Stimulated activated CD4-positive, alpha-beta T cell treated with anti-CD3 and anti-CD28 coated beads, Interleukin-4, amount 100 ng/mL, for 48 hours (primary cell): ENCODE measurements at places on chromosomes 7 and 10.

- DNase-seq, result no peak
Observed at GRCh38 chr7:16652240-16652583, 6.2 kb downstream of the BZW2 start.

DNA sequence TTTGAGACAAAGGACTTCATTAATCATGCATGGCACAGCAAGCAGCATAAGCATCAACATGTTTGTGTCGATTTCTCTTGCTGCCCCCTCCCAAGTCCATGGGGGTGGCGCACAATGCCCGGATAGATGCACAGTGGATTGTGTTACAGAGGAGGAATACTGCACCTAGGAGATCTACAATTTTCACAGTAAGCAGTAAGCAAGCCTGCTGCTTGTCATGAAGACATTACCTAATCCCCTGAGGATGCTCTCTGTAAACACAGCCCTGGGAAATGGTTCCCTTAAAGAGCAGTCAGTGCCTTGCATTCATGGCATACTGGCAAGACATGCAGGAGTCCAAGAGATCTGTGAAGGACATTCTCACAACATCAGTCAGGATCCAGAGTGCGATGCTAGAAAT is 137.7 kb downstream of the ETV1 start:
- DNase-seq, result no peak

- no peak for DNase-seq
Observed at GRCh38 chr10:22461891-22462290, 116.6 kb downstream of the SPAG6 start.

- no peak for DNase-seq
Observed at GRCh38 chr10:91613411-91614187, 19.3 kb downstream of the PPP1R3C start.

- no peak for DNase-seq
Observed at GRCh38 chr7:114703677-114704076, 218.2 kb upstream of the MDFIC start.

DNA sequence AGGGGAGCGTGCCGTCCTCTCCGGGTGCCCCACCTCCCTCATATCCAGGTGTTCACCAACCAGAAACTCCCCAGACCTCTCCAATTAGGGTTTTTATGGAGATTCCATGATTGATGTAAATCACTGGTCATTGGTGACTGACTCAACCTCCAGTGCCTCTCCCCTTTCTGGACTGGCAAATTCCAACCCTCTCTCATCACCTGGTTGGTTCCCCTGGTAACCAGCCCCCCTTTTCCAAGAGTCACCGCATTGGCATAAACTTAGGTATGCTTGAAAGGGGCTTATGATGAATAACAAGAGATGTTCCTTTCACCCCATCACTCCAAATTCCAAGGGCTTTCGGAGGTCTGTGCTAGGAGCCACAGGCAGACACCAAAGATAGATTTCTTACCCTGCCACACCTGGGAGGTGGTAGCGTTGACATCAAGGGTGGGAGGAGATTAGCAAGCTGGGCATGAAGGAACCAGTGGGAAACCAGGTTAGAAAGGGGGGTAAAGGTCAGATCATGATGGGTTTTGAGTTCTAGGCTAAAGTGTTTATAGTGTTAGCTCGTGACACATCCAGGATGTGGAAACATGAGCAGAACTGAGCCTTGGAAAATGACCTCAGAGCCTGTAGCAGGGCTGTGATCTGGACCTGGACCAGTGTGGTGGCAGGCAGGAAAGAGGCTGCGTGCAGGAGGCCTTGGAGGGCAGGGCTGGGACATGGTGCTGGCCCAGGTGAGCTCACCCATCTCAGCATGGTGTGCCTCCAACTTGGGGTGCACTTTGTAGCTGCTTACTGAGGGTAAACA is 45.1 kb downstream of the CAMK1D start:
- DNase-seq, result no peak

DNA sequence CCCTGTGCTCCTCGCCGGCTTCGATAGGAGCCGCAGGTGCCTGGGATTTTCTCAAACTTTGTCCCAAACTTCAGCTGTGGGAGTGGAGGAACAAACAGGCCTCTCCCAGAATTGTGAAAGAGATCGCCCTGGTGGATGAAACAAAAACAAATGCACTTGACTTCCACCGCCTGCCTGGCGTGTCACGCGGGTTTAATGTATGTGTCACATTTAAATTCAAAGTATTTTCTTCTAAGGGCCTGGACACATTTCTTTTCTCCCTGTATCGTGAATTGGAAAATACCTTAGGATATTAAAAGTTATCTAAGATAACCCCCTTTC is 694 bp upstream of the WASL start:
- peak; percentile 16 for DNase-seq

GRCh38 chr10:103661198-103661950 is 167.9 kb downstream of the NEURL1 start:
- DNase-seq, result peak; percentile 25

DNA sequence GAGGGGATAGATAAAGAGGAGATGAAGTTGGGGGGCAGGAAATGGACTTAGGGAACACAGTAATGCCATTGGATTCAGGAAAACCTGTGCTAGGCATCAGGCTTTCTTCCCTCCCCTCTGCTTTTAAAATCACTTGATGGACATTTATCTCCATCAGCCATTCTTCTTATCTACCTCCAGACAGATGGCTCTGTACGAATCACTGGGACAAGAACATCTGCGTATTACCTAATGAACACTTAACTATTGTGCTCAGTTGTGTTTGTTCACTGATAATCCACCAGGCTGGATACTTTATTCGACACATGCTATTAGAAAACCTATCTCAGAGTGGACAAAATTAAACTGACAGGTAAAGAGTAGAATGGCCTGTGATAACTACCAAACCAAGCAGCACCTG is 40.0 kb downstream of the TNKS2 start:
- DNase-seq, result no peak

DNA sequence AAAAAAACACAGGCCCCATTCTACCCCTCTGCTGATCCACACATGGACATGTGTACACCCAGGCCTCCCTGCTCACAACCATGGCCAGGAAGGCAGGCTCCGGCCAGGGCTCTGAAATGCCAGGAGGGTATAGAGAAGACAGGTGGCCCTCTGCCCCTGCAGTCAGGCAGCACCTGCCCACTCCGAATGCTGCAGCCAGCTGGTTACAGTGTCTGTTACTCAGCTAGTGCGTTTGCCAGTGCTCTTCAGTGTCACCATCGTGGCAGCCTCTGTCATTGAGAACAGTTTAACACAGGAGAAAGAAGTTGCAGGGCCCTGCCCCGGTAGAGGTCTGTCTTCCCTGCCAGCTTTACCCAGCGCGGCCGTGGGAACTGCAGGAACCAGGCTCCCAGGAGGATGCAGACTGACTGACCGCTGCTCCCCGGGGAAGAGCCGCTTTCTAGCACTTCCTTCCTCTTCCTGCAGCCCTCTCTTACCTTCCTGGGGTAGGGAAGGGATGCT is 128.8 kb upstream of the FAM20C start:
- DNase-seq, result no peak

GRCh38 chr7:151107882-151108281 is 21.6 kb downstream of the AGAP3 start:
- no peak for DNase-seq

GRCh38 chr10:35352512-35352911 is 16.2 kb downstream of the CCNY start:
- no peak for DNase-seq

DNA sequence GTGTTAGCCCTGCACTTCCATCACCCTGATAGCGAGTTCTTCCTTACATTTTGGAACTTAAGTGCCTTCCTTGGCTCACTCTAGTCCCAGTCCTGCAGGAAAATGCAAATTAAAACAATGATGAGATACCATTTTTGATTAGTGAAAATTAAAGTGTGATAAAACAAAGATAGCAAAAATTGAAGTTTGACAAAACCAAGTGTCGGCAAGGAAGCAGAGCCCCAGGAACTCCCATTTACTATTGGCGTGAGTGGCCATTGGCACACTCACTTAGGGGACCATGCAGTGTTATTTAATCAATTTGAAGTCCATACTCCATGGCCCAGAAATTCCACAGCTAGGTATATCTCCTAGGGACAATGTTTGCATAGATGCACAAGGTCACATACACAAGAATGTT is 28.4 kb downstream of the LAMB4 start:
- no peak for DNase-seq

DNA sequence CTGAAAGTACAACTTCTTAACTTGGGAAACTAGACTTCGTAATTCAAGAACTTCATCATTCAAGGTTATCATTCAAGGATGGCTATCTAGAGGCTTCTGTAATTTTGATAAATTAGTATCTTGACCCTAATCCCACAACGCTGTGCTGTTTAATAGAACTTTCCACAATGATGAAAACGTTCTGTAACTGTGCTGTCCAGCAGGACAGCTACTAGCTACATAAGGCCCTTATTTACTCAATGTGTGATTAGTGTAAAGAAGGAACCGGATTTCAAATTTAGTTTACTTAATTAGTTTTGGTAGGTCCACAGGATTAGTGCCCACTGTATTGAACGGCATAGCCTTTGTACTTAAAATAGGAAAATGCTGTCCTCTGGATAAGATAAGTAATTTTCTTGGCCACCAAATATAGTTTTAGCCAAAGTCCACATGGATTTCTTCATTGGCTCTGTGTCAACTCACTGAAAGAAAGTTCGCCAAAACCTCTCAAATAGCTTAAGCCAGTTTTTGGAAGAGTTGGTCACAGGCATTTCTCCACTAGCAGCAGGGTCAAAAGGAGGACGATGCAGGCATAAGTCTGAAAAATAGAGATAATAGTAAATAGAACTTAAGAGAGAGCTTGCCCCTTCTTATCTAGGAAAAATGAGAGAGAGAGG is 17.3 kb downstream of the DGKI start:
- DNase-seq, result no peak

GRCh38 chr7:40758590-40758989 is 623.8 kb downstream of the SUGCT start:
- DNase-seq, result no peak

DNA sequence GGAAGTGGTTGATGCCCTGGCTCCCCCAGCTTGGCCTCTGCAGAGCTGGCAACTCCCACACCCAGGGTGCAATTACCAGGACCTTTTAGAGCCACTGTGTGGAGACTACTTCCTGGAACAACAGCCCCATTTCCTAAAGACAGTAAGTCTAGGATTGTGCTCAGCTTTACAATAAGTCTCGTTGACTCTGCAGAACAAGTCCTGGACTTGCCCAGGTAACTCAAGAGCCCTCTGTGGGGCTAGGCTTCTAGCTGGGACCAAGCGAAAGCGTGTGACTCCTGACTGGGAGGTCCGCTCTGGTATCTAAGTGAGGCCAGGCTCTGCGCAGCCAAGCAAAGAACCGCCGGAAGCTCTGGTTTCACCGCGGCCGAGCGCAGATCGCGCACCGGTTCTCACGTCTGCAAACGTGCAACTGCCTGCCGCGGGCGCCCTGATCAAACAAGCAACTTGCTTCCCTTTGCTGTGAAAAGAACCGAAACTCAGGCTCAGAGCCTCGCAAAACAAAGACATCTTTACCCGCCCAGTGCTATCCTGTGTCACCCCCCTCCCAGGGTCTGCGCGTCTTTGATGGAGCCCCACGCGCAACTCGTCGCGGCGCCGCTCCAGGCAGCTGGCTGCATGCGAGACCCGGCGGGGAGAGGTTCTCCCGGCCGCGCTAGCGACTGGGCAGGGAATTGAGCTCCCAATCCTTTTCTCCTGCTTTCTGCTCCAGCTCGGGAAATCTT is 4.4 kb upstream of the PDLIM1 start:
- peak; percentile 18 for DNase-seq

DNA sequence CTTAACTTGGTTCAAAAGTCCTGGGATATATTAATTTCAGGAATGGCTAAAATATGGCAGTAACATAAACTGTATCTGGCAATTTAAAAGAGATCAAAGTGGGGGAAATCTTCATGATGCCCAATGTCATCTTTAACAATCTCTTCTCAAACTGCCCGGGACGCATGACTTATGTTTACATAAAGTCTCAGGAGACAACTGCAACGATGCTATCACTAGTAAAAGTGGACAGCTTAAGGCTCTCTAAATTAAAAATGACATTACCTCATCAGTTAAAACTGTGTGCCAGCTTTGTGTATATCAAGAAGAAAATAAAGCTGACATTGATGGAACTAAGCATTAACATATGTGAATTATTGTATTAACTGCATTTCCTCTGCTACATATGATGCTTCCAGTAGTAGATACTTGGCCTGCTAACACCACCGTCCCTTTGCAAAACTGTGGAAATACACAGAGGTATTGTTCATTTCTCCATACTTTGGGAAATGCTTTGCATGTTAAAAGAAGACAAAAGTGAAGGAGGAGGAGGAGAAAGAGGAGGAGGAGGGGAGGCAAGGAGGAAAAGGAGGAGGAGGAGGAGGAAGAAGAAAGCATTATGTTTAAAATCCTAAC is 62.4 kb downstream of the NRP1 start:
- DNase-seq, result no peak

- DNase-seq, result no peak
Observed at GRCh38 chr7:95441042-95441823, 6.4 kb upstream of the PON2 start.

DNA sequence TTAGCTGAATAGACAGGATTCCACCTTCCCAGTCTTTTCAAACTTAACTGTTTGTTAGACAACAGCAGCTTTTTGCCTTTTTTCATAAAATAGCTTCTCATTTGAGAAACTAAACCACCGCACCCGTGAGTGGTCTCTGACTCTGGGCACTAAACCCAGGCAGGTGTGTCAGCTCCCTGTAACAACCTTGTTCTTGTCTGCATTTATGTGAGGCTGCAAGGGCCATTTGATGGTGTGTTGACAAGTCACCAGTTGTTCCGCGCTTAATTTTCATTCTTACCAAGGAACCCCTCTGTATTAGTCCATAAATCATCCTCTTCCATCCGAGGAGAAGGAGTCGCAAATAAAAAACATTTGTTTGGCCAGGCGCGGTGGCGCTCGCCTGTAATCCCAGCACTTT is 1.5 kb downstream of the STOX1 start:
- no peak for DNase-seq

- no peak for DNase-seq
Observed at GRCh38 chr7:157009170-157009777, 1.2 kb downstream of the MNX1 start.

- DNase-seq, result no peak
Observed at GRCh38 chr10:35417313-35417625, 81.0 kb downstream of the CCNY start.

- no peak for DNase-seq
Observed at GRCh38 chr10:1632596-1632995, 104.7 kb downstream of the ADARB2 start.

DNA sequence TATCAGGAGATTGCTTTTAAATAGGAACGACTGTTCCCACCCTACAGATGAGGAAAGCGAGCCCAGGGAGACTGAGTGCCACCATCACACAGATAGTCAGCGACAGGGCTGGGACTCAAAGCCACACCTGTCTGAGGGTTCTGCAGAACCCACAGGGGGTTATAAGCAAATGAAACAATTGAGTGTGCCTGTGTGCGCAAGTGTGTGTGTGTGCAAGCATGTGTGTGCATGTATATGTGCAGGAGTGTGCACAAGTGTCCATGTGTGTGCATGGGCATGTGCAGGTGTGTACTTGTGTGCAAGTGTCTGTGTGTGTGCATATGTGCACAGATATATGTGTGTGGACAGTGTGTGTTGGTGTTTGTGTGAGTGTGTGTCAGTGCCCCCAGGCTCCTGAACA is 280.2 kb downstream of the GRID1 start:
- no peak for DNase-seq

DNA sequence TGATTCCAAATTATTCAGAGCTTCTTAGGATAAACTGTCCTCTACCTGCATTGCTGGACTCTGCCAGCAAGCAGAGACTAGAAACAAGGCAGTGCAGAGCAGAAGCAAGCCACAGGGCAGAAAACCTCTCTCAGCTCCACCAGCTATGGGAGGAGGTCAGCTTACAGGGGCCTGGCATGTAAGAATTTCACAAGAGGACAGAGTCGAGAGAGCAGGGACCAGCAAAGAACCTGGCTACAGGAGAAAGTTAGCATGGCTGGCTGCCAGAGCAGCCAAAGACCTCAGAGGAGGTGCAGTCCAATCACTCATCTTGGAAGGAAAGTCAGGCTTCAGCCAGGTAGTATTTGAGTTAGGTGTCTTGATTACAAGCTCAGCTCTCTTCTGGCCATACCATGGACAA is 62.9 kb downstream of the ENO4 start:
- no peak for DNase-seq
